ENCODE measurements at places on chromosomes 3 and 15. TPM values are rescaled to one million over a fixed set of nuclear protein-coding genes. Genes with fewer than 3 reads are reported as not detected.
A peak's percentile ranks its signal among the peaks of the same experiment; 100 is the strongest.

The ZDHHC19 gene
- total RNA-seq: not detected

The EFL1 gene
- 21.9 TPM for total RNA-seq

The MB21D2 gene
- 7.4 TPM for total RNA-seq

- H3K27me3 ChIP-seq: peaks cover 3% of the 10 kb centered on the region
- H3K4me3 ChIP-seq: no peak overlapping the region
- no peaks in the 10 kb centered on the region for H3K36me3 ChIP-seq
- H3K27ac ChIP-seq: no peak overlapping the region
Measured at GRCh38 chr3:13650210-13651056, 101.5 kb downstream of the FBLN2 start.

- peaks cover 26% of the 10 kb centered on the region for H3K4me1 ChIP-seq
- H3K27ac ChIP-seq: peak overlapping the region; percentile 61
- DNase-seq: no peak
Measured at GRCh38 chr3:141336672-141337522, 31.4 kb upstream of the ZBTB38 start.
